ENCODE measurements at places on chromosomes 1 and 21.

DNA sequence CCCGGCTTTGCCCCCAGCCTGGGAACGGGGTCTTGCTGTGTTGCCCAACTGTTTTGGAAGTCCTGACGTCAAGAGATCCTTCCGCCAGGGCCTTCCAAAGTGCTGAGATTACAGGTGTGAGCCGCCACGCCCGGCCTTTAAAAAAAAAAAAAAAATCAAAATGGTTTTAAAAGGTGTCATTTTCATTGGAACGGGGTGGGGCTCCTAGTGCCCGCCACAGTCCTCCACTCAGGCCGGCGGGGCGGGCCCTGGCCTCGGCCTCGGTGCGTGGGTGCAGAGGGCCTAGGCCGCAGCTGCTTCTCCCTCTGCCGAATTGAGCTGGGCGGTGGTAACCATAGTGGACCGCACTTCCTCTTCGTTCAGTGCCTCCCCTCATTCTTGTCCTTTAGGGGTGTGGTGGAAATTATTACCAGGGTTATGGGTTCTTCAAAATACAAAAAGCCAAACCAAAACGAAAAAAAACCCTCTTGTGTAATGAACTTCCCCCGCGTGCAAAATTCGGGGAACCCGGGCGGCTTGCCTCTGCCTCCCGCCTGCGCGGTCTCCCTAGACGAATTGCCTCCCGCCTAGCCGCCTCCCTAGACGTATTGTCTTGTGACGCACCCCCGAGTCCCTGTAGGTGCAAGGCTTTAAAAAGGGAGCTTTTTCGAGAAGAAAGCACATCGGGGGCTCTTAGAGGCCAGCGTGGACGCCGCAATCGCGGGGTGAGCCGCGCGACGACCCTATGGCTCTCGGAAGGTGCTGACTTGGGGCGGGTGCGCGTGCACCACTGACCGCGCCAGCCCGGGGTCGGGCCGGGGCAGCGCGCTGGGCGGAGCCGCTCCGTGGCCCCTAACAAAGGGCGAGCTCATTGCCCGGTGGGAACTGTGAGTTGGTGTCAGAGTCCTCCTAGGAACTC, 10.5 kb upstream of the SPEN start:
- peak; percentile 20 for DNase-seq

GRCh38 chr21:31671146-31671716, 11.7 kb downstream of the SOD1 start:
- no peak for DNase-seq

GRCh38 chr1:13774121-13774520, 74.1 kb downstream of the PRDM2 start:
- DNase-seq: no peak

DNA sequence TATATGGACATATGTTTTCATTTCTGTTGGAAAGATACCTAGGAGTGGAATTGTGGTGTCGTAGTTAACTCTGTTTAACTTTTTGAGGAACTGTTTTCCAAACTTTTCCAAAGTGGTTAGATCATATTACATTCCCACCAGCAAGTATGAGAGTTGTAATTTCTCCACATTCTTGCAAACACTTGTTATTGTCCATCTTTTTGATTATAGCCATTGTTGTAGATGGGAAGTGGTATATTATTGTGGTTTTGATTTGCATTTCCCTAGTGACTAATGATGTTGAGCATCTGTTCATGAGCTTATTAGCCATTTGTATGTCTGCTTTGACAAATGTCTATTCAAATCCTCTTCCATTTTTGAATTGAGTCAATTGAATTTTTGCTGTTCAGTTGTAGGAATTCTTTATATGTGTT, 19.8 kb downstream of the CAMTA1 start:
- no peak for DNase-seq

DNA sequence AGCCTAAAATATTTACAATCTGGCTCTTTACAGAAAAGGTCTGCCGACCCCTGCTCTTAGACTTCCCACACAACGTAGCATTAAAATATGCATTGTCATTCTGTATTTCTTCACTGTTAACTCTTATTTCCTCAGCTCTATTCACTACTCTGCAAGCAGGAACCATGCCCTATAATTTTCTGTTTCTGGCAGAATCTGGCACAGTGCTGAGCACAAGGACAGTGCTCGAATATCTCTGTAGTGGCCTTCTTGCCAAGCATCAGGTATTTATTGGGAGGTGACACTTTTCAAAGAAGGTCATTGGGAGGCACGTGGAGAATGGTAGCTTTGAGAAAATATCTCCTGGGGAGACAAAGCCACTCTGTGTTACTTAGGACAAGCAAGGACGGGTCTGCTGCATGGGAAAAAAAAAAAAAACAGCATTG, 77.9 kb downstream of the PSMG1 start:
- DNase-seq: no peak

DNA sequence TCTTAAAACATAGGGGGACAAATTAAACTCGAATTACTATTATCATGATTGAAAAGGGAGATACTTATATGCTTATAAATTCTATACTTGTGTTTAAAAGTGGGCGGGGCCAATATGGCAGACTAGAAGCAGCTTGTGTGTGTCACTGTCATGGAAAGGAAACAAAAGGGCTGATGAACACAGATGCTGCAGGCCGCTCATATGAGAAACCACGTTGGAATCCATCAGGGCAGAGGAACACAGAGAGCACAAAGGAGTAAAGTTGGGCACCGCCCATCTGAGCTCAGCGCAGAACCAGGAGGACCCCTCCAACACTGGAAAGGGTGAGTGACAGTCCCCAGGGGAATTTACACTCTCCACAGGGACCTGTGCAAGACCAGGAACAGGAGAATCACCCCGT, 107.0 kb downstream of the SLC5A9 start:
- DNase-seq: no peak

All from activated CD4-positive, alpha-beta T cell treated with anti-CD3 and anti-CD28 coated beads, Interleukin-2, Interleukin-4, amounts not matched to agents 100 ng/mL and 50 ng/mL, durations not matched to agents 16 hours and 8 hours (primary cell).